ENCODE measurements at places on chromosomes 7 and 10.

- H3K27me3 ChIP-seq = no peaks in the 10 kb centered on the region
- no peak overlapping the region for H3K4me3 ChIP-seq
- no peaks in the 10 kb centered on the region for H3K4me1 ChIP-seq
- H3K27ac ChIP-seq = no peak overlapping the region
- no peak for DNase-seq
Measured at GRCh38 chr10:75448166-75448565, 16.7 kb downstream of the LRMDA start.

DNA sequence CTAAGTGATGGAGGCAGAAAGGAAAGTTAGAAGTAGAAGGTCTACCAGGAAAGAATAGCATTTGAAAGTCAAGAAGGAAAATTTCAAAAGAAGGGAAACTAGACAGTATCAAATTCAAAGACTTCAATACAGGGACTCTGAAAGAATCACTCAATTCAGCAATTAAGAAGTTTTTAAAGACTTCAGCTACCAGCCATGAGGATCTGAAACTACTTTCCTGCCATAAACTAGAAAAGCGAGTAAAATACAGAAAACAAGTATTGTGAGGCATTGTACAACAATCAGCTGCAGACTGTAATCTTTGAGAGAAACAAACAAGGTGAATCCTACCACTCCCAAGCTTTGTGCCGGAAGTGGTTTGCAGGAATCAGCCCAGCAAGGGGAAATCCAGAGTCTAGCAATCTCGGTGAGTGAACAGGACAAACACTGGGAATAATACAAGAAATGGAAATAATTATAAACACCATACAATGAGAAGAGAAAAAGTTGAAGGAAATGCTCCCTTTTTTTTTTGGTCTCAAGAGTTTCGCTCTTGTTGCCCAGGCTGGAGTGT lies 62.4 kb downstream of the ARHGAP12 start:
- no peak overlapping the region for H3K27ac ChIP-seq
- peaks cover 4% of the 10 kb centered on the region for H3K4me1 ChIP-seq
- H3K27me3 ChIP-seq = no peaks in the 10 kb centered on the region
- no peak overlapping the region for H3K4me3 ChIP-seq
- no peak for DNase-seq

GRCh38 chr7:111855842-111856227 lies 293.5 kb upstream of the IMMP2L start:
- H3K36me3 ChIP-seq = no peaks in the 10 kb centered on the region
- no peaks in the 10 kb centered on the region for H3K4me1 ChIP-seq
- H3K27me3 ChIP-seq = no peaks in the 10 kb centered on the region
- DNase-seq = no peak
- no peak overlapping the region for H3K4me3 ChIP-seq

- no peaks in the 10 kb centered on the region for H3K27me3 ChIP-seq
- DNase-seq = no peak
- H3K27ac ChIP-seq = peak overlapping the region; percentile 86
- H3K36me3 ChIP-seq = no peaks in the 10 kb centered on the region
Measured at GRCh38 chr10:91200314-91201212, 19.9 kb upstream of the PCGF5 start.

GRCh38 chr7:101900103-101900502 lies 82.7 kb downstream of the CUX1 start:
- DNase-seq = no peak
- no peak overlapping the region for H3K4me3 ChIP-seq
- no peaks in the 10 kb centered on the region for H3K36me3 ChIP-seq
- H3K27ac ChIP-seq = no peak overlapping the region
- H3K27me3 ChIP-seq = no peaks in the 10 kb centered on the region

DNA sequence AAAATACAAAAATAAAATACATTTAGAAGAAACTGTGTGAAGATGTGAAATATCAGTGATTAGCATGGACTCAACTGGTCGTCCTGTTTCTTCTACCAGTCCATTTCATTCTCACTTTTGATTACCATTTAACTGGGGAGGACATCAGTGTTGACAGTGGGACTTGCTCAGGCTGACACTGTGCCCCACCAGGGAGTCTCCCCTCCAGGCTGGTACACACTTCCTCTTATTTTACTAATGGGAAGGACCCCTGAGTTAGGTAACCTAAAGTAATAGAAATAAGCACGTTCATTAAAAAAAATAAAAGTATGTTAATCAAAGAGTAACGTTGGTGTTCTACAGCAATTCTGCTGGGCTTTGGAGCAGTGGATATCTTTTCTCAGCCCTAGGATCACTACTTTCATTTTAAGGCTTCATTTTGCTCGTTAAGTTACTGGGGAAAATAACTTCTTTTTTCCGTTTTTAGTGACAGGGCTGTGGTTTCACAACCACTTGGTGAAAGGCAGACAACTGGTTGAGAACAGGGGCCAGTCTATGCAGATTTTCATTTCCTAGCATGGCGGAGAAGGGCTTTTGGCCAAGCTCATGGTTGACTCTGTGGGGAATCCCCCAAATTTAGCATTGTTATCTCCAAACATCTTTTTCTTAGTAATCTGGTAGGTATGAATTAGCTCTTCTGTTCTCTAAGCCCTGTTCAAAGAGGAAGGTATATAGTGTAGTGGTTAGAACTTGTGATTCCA lies 2.1 kb downstream of the SNX10 start:
- peaks cover 42% of the 10 kb centered on the region for H3K4me1 ChIP-seq
- H3K27ac ChIP-seq = peak overlapping the region; percentile 94
- no peaks in the 10 kb centered on the region for H3K27me3 ChIP-seq
- peaks cover 3% of the 10 kb centered on the region for H3K36me3 ChIP-seq
- peak overlapping the region; percentile 36 for H3K4me3 ChIP-seq
- peak; percentile 87 for DNase-seq

GRCh38 chr7:2920956-2921652 lies 77.0 kb upstream of the GNA12 start:
- no peak for DNase-seq
- peaks cover 84% of the 10 kb centered on the region for H3K36me3 ChIP-seq
- no peak overlapping the region for H3K27ac ChIP-seq
- H3K4me3 ChIP-seq = no peak overlapping the region
- H3K27me3 ChIP-seq = no peaks in the 10 kb centered on the region
- no peaks in the 10 kb centered on the region for H3K4me1 ChIP-seq

DNA sequence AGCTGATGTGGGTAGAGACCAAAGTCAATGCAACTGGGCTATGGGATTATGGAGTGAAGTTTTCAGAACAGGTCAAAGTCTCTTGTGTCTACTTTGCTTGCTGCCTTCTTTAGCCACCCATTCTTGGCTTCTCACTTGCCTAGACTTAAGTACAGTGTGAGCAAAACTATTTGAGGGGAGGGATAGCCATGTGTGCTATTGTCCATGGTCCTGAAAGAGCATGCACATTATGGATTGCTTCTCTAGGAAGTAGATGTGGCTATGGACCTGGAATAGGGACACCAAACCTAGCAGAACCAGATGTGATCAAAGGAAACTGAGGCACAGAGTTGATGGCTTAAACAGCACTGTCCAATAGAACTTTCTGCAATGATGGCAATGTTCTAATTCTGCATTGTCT lies 81.9 kb upstream of the ZNF800 start:
- no peak overlapping the region for H3K27ac ChIP-seq
- no peaks in the 10 kb centered on the region for H3K36me3 ChIP-seq
- H3K4me3 ChIP-seq = no peak overlapping the region
- no peaks in the 10 kb centered on the region for H3K4me1 ChIP-seq

DNA sequence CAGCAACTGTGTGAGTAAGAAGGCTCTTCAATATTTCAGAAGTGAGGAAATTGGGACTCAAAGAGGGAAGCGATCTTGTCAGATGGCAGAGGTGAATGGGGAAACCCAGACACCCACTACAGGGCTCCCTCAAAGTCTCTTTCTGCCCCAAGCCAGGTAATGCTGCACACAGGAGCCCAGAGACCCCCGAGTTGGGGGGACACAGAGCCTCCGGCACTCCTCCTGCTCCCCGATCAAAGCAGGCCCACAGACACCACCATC lies 139.4 kb downstream of the TNS3 start:
- no peak overlapping the region for H3K27ac ChIP-seq
- H3K4me3 ChIP-seq = no peak overlapping the region
- H3K27me3 ChIP-seq = no peaks in the 10 kb centered on the region
- DNase-seq = no peak
- H3K36me3 ChIP-seq = no peaks in the 10 kb centered on the region

DNA sequence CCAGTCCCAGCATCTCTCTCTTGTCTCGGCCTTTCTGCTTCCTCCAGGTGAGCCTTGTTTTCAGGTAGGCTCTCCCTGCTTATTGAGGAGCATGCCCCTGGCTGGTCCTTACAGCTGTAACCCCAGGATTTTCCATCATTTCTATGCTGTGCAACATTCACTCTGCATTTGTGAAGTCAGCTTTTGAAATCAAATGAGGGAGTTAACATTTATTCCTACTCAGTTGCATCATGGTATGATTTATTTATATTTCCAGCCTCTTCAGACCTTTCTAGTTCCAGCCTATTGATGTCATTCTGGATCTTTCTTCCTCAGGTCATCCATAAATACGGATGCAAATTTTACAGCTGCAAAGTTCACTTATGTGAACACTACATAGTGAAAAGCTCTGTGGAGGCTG lies 755.6 kb downstream of the TYW1 start:
- DNase-seq = no peak
- no peaks in the 10 kb centered on the region for H3K36me3 ChIP-seq
- no peak overlapping the region for H3K27ac ChIP-seq

DNA sequence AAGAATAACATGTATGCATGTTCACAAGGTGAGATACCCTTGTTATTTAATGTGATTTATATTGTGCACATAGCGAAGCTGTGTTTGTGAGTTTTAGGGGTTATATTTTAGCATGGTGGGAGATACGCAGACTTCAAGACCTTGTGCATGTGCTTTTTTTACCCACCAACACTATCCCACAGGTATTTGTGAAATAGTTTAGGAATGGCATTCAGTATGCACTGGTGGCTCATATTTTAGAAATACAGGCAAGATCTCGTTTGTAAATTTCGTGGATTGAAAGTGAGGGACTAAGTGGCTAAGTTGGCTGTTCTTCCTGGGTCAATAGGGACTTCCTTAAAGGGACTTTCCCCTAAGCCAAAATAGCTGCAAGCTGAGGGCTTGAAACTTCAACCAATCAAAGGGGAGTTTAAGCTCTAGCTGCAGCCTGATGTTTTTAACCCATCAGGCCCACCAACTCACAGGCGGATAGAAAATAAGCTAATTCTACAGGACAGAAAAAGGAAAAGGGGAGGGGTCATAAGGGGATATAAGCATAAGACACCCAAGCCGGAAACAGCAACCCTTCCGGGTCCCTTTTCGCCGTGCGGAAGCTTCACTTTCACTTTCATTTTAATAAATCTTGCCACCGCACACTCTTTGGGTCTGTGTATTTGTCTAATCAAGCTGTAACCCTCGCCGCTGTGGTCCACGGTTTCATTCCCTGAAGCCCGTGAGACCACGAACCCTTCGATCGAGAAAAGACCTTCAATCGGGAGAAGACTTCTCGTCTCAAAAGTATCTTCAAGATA lies 291.0 kb downstream of the GPR158 start:
- H3K27ac ChIP-seq = no peak overlapping the region
- no peaks in the 10 kb centered on the region for H3K36me3 ChIP-seq
- H3K4me1 ChIP-seq = no peaks in the 10 kb centered on the region
- H3K27me3 ChIP-seq = no peaks in the 10 kb centered on the region
- DNase-seq = no peak

- H3K36me3 ChIP-seq = peaks cover 17% of the 10 kb centered on the region
- no peak overlapping the region for H3K27ac ChIP-seq
- no peak overlapping the region for H3K4me3 ChIP-seq
- H3K4me1 ChIP-seq = no peaks in the 10 kb centered on the region
- DNase-seq = no peak
Measured at GRCh38 chr10:31822150-31822549, 106.5 kb downstream of the ARHGAP12 start.

DNA sequence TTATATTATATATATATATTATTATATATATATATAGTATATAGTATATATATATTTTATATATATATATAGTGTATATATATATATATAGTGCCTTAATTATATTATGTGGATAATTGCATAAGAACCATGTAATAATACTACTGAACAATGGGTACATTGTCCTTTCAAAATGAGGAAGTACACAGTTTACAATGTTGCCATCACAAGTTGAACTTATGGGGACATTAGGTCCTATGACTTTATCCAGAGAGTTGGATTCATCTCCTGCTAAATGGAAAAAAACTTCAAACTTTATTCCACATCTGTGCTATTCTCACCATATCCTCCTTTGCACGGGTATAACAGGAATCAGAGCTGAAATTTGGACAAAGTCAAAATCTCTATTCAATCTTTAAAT lies 105.0 kb upstream of the AGR3 start:
- H3K36me3 ChIP-seq = no peaks in the 10 kb centered on the region
- H3K27me3 ChIP-seq = no peaks in the 10 kb centered on the region
- DNase-seq = no peak
- H3K27ac ChIP-seq = no peak overlapping the region
- no peak overlapping the region for H3K4me3 ChIP-seq
- H3K4me1 ChIP-seq = no peaks in the 10 kb centered on the region

GRCh38 chr10:96857301-96858012 lies 25.4 kb downstream of the LCOR start:
- no peak overlapping the region for H3K27ac ChIP-seq
- peaks cover 8% of the 10 kb centered on the region for H3K36me3 ChIP-seq
- no peak for DNase-seq
- peaks cover 9% of the 10 kb centered on the region for H3K4me1 ChIP-seq
- no peak overlapping the region for H3K4me3 ChIP-seq

DNA sequence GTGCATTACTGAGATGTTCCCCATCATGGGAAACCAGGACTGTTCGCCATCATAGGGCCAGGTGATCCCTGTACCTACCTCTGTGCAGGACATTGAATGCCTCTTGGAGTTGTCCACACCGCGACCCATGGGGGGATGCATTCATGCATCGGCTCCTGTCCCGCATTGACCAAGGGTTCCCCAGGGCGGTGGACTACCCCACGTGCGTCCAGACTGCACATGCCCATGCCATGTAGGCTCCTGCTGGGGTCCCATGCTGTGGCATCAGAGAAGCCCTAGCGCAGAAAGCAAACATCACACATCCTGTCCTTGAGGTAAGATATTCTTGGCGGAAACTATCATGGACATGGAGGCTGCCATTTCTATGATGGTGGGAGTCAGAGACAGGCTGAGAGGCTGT lies 121.6 kb upstream of the UNC5B start:
- H3K4me3 ChIP-seq = no peak overlapping the region
- no peaks in the 10 kb centered on the region for H3K27me3 ChIP-seq
- DNase-seq = no peak
- H3K36me3 ChIP-seq = no peaks in the 10 kb centered on the region
- no peaks in the 10 kb centered on the region for H3K4me1 ChIP-seq

DNA sequence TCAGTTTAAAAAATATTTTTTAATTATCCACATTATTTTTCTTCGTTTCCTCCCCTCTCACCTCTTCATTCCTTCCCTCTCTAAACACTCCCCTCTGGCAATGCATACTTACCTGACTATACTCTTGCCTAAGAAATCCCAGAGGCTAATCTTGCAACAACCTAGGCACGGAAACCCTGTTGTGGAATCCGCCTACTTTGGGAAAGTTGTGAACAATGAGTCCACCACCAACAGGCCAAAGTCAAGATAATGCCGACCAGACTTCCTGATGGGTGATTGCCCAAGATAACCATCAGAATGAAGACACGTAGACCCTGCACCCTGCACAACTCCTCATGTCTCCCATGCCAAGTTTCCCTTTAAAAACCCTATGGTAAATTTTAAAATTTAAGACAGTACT lies 521.5 kb downstream of the KIF20B start:
- H3K36me3 ChIP-seq = no peaks in the 10 kb centered on the region
- no peaks in the 10 kb centered on the region for H3K27me3 ChIP-seq

GRCh38 chr10:17119845-17120244 lies 9.8 kb downstream of the CUBN start:
- H3K36me3 ChIP-seq = peaks cover 4% of the 10 kb centered on the region
- H3K4me3 ChIP-seq = no peak overlapping the region
- no peaks in the 10 kb centered on the region for H3K27me3 ChIP-seq
- no peak overlapping the region for H3K27ac ChIP-seq

- no peak overlapping the region for H3K27ac ChIP-seq
- DNase-seq = no peak
- no peaks in the 10 kb centered on the region for H3K4me1 ChIP-seq
Measured at GRCh38 chr7:91342346-91342745, 78.1 kb downstream of the FZD1 start.

Data from natural killer cell (primary cell).